ENCODE measurements at places on chromosomes 7 and 10.

- no peak for DNase-seq
Measured at GRCh38 chr10:62001898-62002297, 100.4 kb downstream of the ARID5B start.

GRCh38 chr7:135672560-135673359 lies 10.4 kb downstream of the STMP1 start:
- DNase-seq, result no peak

DNA sequence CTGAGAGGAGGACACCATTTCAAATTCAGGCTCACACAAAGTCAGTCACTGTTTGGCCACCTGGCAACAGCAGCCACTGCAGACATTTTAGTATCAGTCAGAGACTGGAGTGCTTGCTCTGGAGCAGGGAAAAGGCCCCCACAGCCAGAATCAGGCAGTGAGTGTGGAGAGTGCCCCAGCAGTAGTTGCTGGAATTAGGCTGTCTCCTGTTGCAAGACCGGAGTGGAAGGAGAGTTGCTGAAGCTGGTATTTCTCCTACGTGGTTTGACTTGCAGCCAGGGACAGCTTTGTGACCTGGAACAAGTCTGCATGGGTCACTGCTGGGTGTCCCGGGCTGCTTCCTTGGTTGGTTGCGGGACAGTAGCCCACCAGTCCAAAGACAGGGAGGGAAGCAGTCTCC lies 78.4 kb upstream of the TMEM168 start:
- no peak for DNase-seq

GRCh38 chr7:132708470-132708869 lies 132.2 kb upstream of the PLXNA4 start:
- no peak for DNase-seq
